ENCODE measurements at places on chromosomes 2 and 18.

DNA sequence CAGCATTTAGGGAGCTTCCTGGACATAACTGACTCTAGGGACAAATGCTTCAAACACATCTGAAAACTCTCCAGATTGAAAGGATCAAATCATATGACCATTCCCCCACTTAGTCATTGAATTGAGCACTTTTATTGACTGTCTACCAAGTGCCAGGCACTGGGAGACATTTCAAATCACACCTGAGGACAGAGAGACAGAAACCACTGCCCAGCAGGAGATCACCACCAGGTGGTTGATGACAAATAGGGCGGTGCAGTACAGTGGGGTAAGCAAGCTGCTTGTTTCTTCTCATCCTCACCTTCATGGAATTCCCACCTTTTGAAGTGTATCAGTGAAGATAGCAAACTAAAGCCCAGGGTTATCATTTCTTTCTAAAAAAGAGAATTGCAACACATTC lies 19.0 kb upstream of the CXCR4 start:
- DNase-seq: no peak

GRCh38 chr2:11009176-11009575 lies 97.4 kb downstream of the KCNF1 start:
- no peak for DNase-seq

DNA sequence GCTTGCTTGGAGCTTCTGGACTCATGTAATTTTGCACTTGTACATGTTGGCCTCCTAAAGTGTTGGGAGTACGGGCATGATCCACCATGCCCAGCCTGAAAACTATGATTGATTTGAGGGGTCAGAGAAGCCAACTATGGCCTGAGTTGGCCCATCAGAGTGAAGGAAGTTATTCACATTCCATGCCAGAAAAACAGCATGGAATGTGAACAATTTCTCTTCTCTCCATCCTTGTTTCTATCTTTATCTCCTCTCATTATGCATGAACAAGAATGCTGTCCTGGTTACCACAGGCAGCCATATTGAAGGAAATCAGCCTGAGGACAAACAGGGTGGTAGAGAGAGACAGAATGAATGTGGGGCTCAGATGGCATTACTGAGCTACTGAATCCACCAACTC lies 3.5 kb upstream of the CD226 start:
- no peak for DNase-seq

- DNase-seq: no peak
Observed at GRCh38 chr2:150983314-150983897, 278.3 kb downstream of the RBM43 start.

GRCh38 chr2:98037666-98038336 lies 42.1 kb upstream of the TMEM131 start:
- peak; percentile 40 for DNase-seq

DNA sequence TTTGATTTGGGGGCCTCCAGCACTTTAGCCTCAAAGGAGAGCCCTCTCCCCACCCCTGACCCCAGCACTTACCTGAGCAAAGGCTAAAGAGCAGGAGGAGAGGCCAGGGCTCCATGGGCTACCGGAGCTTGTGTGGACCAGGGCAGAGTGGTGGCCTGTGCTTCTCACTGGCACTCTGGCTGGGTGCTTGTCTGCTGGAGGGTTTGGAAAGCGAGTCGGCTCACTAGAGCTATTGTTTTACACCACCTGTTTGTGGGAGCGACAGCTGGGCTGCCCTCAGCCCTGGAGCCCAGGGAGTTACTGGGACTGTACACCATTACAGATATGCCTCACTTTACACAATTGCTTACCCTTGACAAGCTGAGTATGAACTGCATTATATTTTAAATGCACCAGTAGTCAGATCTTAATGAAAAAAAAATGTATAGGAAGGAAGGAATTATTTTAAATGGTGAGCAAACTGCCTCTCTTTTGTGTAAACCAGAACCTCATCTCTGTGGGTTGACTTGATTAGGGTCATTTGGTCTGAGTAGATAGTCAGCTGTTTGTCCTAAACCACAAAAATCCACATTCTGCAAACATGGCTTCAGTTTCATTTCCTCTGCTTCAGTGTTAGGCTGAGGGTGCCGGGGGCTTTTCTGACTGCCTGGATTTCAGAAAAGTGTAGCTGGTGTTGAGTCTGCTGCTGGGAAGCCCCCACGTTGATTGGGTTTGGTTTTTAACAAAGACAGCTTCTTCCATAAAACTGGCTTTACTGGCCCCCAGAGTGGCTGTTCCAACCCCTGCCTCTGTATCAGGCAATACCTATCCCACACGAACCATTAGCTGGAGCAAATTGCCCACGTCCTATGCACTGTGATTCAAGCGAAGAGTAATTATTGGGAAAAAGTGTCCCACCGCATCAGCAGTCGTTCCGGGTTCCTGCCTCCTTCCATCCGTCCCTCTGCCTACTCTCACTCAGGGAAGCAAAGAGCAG lies at the start of gene CHRNA1:
Gene CHRNA1, minus strand, starts transcription at position 193 of the 976 bp plus-strand sequence. Its CDS starts 78 bp downstream, at position 115.
- no peak for DNase-seq

GRCh38 chr18:51480407-51481261 lies 283.2 kb upstream of the MEX3C start:
- DNase-seq: no peak

GRCh38 chr18:45295388-45295787 lies 319.9 kb upstream of the SLC14A2 start:
- DNase-seq: no peak

- DNase-seq: no peak
Observed at GRCh38 chr2:121694398-121695170, 42.1 kb downstream of the NIFK start.

DNA sequence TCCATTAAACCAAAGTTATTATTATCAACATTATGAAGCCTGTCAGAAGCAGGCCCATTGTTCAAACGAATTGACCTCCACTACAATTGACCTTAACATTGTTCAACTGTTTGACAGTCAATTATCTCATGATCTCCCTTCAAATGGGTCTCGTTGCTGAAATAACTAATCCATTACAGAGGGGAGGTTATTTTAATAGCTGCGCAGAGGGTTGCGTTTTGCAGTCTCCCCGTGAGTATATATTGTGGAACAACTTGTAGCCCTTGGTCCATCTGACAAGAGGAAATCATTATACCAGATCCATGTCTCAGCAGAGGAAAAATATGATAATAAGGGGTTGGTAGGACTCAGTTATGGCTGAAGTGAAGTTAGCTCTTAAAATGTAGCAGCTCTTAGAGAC lies 159.1 kb downstream of the ALK start:
- DNase-seq: no peak

DNA sequence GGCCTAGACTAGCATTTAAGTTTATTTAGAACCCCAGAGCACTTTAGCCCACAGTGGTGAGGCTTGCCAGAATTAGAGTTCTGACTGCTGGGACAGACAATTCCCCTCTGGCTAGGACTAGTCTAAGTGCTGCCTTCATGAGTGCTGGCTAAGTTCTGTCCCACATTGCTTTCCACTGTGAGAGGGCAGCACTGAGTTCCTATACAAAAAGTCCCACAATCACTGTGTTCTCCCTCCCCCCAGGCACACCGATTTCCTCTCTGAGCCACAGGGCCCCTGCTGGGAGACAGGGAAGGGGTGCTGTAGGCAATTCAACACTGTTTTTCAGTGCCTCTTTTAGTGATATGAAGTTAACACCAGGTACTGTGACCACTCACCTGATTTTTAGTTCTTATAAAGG lies 310.9 kb downstream of the DLGAP1 start:
- DNase-seq: no peak

DNA sequence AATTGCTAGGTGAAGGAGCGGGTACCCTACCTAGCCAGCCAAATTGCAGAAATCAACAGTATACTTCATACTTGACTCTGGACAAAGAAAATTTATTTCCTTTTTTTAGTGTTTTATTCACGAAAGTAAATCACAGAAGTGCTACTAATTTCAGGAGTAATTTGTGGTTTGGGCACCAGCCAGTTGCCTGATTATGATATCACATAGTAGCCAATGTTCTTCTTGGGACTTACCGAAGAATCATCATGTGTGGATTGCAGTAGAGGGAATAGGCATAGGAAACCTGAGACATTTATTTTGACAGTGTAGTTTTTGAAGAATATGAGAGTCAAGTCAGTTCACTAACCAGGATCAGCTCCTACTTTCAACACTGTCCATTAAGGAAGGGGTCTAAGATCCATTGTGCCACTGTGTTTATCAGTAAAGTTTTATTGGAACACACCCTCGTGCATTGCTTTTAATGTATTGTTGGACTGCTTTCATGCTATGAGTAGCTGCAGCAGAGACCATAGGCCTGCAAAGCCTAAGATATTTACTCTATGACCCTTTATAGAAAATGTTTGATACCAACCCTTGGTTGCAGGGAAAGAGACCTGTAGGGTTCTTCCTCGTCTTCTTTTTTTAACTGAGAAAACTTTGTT lies 32.1 kb downstream of the TNFRSF11A start:
- no peak for DNase-seq

Data from HAP-1 (cell line).